ENCODE measurements at places on chromosomes 6 and 20.
A peak's percentile ranks its signal among the peaks of the same experiment; 100 is the strongest.

DNA sequence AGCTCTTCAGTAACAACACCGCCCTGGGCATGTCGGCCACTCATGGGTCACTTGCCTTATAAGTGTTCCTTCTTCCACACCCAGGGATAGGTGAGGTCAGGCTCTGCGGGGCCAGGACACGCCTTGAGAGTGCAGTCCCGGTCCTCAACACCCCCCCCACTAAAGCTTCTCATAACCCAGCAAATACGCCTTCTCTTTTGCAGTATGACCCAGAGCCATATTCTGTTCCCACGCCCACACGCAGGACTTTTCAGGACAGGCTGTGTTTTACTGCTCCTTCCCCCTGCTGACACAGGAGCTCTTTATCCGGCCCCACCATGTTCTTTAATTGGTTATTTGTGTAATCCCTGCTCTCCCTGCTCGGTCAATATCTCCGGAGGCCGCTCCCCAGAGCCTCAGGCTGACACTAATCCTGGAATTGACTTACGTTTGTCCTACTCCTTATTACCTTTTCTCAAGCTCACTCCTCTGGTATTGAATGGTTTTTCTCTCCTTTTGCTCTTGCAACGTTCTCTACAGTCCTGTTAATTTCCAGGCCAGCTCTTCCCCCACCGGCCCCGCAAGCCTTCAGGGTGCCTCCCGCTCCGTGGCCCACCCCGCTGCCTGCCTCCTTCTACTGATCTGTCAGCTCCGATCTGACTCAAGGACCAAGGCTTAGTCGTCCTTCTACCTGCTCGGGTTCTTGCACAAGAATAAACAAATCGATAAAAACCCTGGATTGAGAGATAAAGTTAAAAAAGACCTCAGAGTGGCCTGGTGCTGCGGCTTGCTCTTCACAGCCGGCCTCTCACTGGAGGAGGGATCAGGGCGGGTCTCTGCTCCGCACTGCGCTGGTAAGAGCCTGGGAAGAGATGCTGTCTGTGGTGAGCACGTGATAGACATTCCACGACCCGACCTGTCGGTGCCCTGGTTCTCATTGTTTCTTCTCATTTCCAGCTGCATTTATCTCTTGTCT is 357.5 kb downstream of the ZFAND3 start:
- no peak for DNase-seq

- DNase-seq, result no peak
These were observed 172.2 kb downstream of the AIG1 start for GRCh38 chr6:143232849-143233248.

GRCh38 chr6:118859517-118860064 is 34.4 kb upstream of the ASF1A start:
- no peak for DNase-seq

GRCh38 chr6:127518191-127518709 is 885 bp downstream of the MTCL3 start:
- DNase-seq, result no peak

GRCh38 chr6:155440398-155441111 is 15.1 kb downstream of the NOX3 start:
- no peak for DNase-seq

GRCh38 chr6:73803562-73804241 is 107.7 kb downstream of the CD109 start:
- peak; percentile 52 for DNase-seq

- no peak for DNase-seq
These were observed 16.3 kb upstream of the ADGRG6 start for GRCh38 chr6:142285235-142286087.

GRCh38 chr20:21507400-21508229 is 6.2 kb downstream of the NKX2-2 start:
- no peak for DNase-seq

DNA sequence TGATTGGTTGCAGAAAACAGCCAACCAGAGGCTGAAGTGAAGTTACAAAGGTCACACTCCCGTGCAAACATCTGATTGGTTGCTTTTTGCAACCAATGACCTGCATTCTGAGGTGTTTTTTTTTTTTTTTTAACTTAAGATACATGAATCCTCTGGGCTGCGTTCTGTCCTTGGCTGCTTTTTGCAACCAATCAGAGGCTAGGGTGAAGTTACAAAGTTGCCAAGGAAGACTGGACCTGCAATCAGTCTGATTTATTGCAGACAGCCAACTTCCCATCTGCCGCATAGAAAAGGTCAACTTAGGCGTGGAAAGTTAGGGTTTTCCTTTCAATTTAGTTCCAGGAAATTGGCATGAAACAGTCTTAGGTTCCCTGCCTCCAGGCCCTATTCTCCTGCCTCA is 292.9 kb downstream of the PLCB1 start:
- DNase-seq, result no peak

- DNase-seq, result no peak
These were observed 551 bp upstream of the ATP5F1E start for GRCh38 chr20:59032713-59033059.

DNA sequence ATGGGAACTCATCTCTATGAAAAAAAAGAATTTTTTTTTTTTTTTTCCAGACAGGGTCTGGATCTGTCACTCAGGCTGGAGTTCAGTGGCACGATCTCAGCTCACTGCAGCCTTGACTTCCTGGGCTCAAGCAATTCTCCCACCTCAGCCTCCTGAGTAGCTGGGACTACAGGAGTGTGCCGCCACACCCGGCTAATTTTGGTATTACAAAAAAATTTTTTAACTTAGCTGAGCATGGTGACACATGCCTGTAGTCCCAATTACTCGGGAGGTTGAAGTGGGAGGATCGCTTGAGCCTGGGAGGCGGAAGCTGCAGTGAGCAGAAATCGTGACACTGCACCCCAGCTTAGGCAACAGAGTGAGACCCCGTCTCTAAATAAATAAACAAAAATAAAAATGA is 7.5 kb downstream of the DEF6 start:
- no peak for DNase-seq

Data from HS-27A (cell line).